ENCODE measurements at places on chromosomes 11 and 22.

- no peak for DNase-seq
These were observed 10.8 kb upstream of the ADORA2A start for GRCh38 chr22:24416611-24417010.

DNA sequence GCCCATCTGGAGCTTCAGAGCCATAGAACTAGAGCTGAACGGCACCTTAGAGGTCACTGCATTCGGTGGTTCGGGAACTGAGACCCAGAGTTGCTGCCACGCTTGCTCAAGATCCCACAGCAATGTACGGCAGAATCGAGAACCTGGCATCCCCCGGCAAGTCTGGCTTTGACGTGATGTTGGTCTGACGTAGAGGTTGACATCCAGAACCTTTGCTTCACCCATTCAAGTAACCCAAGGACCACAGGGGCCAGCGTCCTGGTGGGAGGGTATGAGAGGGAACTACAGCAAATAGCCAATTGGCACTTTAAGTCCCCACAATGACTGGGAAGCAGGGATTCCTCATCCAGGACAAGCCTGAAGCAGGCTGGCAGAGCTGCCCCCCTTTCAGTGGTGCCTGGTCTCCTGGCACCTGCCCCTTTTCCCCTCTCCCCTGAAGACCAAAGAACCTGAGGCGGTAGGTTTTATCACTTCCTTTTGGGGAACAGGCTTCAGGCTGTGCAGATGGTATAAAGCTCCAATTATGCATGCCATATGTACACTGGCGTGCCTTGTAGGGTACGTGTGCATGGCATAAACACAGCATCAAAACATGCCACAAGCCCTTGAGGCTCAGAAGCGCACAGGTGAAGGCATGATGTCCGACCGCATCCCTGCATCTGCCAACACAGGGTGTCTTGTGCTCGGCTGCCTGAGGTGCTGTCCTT is 15.3 kb upstream of the TEF start:
- DNase-seq, result no peak

- no peak for DNase-seq
These were observed 798.5 kb downstream of the DLG2 start for GRCh38 chr11:84828616-84829015.

DNA sequence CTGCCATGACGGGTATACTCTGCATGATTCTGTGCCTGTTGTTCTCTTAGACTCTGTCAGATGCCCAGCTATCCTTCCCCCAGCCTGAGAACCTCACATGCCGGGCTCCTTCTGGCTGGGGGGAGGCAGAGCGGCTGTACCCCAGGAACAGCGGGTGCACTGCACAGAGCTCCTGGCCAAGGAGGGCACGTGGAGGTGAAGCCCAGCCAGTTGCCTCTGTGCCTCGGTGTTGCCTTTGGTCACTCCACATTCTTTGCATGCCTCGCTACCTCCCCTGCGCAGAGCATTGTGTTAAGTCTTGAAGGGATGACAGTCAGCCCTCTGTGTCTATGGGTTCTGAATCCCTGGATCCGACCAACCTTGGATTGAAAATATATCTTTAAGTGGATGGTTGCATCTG is 77.7 kb downstream of the FEZ1 start:
- no peak for DNase-seq

GRCh38 chr11:111355956-111356659 is 23.0 kb downstream of the POU2AF1 start:
- DNase-seq, result no peak

DNA sequence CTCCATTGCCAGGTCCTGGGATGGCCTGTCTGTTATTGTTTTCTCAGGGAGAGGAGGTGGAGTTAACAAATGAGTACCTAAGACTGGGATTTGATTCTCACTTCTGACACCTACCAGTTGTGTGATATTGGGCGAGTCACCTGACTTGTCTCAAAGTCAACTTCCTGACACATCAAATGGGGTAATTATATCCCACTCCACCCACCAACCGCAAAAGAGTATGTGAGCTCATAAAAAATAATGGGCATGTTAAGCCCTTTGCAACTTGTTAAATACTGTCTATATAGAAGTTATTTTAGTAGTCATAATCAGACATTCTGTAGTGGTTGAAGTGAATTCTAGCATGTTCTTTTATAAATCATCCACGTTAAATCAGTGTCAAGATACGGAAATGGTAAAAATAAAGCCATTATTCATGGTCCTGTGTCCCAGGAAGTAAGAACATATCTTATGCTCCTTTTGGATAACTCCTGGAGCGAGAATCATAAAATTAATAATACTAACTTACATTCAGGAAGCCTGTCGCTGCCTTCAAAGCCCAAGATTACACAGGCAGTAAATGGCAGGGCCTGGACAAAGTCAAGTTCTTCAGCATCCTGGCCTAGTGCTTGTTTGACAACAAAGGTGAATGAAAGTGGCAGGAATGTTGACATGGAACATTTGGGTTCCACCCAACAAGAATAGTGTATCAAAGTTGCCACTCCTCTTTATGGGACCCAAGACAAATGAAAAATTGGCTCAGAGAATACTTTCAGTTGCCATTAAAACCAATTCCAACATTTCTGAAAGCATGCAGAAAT is 54.3 kb downstream of the SYTL2 start:
- DNase-seq, result no peak

DNA sequence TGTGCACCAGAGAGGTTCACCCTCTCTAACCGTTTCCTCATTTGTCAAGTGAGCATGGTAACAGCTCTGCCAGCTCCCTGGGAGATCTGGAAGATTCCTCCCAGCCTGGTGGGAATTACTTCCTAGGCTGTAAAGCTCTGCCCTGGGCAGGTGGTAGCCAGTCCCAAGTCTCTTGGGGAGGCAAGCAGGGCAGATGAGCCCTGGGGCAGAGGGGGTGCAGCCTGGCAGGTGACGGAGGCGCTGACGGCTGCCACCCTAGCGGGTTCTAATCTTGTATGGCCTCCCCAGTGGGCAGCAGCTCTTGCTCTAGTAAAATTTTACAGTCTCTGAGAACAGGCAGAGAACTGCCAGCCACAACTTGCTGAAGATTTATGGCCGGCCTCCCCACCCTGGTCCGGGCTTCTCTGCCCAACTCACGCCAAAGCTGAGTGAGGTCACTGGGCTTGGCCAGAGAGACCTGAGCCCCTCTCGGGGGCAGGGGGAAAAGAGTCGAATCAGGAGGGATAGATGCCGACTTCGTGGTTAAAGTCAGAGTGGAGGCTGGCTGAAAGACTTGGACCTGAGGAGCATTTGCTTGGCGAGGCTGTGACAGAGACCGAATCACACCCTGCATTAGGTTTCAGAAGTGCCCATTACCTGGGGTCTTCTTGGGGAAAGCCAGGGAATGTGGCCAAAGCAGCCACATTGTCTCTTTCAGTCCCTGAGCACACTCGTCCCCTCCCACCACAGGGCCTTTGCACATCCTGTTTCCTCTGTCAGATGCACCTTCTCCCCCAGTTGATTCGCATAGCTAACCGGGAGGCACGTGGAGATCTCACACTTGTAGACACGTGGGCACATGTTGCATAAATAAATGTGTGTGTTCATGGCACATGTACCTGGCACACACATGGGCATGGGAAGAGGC is 188.2 kb downstream of the MN1 start:
- DNase-seq, result no peak
